ENCODE measurements at places on chromosomes 6 and 20. TPM values are rescaled to one million over a fixed set of nuclear protein-coding genes. Genes with fewer than 3 reads are reported as not detected.

Gene HLA-DMB
- total RNA-seq: 59.0 TPM

Gene KCNK16
- not detected for total RNA-seq

Gene SLC22A2
- not detected for total RNA-seq

DNA sequence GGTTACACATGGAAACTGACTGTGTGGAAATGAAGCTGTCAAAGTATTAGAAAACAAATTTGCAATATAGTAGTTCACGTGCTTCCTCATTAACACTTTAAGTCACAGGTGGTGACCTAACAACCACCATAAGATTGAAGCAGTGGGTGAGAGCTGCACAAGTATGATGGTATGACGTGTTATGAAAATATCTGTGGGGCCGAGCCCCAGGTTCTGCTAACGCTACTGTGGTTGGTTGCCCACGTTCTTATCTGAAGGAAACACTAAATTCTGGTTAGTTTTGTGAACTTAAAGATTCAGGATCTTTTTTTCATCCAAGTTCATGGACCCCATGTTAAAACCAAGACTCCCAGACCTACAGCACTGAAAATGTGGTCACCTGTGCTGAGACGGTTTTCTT lies 243.0 kb upstream of the RIN2 start:
- no peak for DNase-seq

DNA sequence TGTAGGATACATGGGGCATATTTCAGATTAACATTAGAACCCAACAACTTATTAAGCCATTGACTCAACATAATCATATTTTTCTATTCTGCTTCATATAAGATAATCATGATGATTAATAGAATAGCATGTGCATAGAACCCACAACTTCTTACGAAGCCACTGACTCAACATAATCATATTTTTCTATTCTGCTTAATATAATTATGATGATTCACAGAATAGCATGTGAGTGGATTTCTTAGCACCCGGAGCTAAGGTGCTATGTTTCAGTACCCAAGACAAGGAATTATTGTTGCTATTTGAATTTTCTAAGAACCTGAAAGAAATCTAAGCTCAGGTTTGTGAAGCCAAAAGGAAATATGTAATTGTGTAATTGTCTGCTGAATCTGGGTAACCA lies 96.8 kb downstream of the TENT5A start:
- DNase-seq: no peak
